Hypothalamus (tissue), 51 donors: ENCODE measurements at places on chromosomes 11 and 22.
A peak's percentile ranks its signal among the peaks of the same experiment; 100 is the strongest.

GRCh38 chr11:7513234-7514098 is at the start of gene PPFIBP2:
Gene PPFIBP2, plus strand, starts transcription at chr11:7513999. Its CDS starts 35,477 bp downstream, at chr11:7549476.
- peak; percentile 89 for DNase-seq

DNA sequence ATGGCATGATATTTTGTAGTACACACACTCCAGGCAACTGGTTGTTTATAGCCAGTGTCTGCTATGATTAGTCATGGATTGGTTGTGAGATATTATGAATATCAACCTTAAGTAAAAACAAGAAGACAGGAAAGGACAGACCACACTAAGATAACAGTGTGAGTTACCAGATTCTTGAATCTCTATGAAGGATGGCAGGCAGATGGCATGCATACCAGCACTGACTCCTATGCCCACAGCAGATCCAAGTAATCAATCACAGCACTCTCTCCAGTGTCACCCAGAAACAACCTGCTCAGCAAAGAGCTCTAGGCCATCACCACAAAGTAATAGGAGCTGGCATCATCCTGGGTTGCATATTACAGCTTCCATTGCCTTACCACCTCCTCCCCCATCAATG is 116.6 kb downstream of the GALNT18 start:
- no peak for DNase-seq

DNA sequence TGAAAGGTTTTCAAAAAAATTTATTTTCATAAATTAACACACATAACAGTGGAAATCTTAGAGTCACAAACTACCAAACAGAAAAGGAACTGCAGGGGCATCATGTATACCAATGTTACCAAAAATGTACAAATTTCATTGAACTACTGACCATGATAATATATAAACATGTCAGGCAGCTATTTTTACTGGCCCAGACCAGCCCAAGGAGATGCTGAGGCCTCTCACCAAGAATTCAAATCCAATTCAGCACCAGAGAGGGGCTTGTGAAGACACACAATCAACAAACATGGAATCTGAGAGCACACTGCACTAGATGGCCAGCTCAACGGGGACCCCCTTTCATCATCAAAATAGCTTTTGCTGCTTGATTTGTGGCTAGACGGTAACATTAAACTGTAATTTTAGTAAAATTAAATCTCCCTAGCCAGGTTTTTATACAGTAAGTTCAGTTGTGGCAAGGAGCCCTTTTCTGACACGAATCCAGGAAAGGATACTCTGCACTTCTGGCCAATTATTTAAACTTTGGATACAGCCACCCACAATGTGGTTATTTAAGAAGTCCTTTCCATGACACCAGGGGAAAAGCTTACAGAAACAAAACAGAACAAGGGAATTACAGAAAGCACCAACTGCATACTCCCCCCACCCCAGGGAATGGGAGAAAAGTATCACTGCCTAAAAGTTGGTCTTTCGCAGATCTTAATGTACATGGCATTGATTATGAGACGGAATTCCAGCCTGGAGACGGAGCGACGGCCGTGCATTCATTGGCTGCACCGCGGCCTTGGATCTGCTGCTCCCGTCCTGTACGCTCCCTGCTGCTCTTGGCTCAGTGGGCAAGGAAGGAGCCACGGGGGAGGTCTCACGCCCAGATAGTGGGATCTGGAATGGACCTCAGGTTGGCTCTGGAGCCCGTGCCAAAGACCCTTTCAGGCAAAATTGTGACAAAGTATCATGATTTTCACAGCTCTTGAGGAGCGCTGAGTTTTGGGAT is 19.6 kb upstream of the PISD start:
- DNase-seq = no peak

DNA sequence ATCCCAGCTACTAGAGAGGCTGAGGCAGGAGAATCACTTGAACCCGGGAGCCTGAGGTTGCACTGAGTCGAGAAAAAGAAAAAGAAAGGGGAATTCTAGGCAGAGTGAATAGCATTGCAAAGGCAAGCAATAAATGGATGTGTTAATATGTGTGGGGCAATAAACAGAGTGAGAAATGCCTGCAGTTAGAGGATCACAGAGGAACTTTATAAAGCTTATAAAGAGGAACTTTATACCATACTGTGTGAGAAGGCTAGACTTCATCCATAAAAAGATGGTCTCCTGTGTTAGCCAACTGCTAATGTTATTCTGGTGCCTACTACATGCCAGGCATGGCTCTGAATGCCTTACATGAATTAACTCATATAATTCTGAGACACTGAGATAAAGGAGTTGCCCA is 841 bp downstream of the B3GNT6 start:
- no peak for DNase-seq

- no peak for DNase-seq
Measured at GRCh38 chr11:88051396-88051795, 123.8 kb downstream of the RAB38 start.

DNA sequence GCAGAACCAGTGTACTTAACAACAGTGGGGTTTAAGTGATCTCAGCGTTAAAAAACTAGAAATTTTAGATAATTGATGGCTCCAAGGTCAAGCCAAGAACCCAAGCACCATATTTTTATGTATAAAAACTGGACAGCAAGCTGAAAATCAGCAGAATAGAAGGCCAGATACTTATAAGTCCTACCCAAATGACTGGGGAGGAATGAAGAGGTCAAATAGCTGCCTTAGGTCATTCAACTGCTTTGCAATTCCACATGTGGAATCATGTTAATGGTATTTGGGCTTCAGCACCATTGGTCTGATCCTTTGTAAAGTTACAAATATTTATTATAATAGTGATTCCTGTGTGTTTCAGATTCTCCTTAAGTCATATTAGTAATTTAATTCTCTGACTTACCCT is 108.4 kb downstream of the FAT3 start:
- DNase-seq = no peak

DNA sequence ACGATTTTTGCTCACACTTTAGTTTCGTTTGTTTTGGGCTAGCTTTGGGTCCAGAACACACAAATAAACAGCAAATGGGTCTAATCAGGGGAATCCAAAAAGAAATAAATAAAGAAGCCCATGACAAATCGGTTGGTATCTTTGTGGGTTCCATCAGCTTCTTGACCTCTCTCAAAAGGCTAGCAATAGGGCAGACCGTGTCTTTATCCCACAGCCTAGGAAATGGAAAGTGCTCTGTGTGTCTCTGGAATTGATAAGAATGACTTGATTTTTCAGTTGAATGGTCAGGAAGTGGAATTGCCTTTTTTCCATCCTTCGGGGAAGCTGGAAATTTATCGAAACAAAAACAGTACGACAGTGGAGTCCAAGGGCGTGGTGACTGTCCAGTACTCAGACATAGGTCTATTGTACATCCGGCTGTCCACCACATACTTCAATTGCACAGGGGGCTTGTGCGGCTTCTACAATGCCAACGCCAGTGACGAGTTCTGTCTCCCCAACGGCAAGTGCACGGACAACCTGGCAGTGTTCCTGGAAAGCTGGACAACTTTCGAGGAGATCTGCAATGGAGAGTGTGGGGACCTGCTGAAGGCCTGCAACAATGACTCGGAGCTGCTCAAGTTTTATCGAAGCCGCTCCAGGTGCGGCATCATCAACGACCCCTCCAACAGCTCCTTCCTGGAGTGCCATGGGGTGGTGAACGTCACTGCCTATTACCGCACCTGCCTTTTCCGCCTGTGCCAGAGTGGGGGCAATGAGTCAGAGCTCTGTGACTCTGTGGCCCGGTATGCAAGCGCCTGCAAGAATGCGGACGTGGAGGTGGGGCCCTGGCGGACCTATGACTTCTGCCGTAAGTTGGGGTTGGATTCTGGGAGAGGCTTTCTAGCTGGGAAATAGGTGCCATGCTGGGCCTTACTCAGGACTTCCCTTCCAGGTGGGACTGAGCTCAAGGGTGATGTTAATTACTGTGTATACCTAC is 28.6 kb downstream of the TECTA start:
- no peak for DNase-seq

- DNase-seq = no peak
Measured at GRCh38 chr11:116935089-116935488, 97.7 kb upstream of the APOA1 start.

- DNase-seq = no peak
Measured at GRCh38 chr11:112718483-112718882, 242.7 kb upstream of the NCAM1 start.

DNA sequence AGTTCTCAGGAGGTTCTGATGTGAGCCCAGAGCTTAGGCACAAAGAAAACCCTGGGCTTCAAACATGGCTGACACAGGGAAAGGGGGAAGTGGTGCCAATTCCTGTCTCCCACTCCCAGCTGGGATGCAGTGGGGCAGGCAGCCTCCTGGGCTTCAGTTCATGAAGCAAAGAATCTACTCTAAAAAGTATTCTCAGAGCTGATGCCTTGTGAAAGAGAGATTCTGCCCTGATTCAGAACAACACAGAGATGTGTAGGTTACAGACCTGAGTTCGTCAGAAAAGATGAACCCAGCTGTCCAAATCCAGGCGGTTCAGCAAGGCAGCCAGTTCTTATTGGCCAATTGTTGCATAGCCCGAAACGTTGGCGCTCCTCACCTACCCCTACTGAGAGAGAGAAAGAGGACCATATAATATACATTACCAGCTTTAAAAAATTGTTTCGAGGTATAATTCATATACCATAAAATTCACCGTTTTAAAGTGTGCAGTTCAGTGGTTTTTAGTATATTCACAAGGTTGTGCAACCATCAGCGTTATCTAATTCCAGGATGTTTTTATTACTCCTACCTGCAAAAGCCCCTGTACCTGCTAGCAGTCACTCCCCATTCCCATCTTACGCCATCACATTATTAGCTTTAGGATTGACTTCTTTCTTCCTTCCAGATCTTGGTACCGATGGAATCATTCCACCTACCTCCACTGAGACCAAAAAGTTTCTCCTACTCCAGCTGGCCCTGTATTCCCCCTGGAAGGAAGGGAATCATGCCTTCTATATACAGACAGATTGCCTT is 7.2 kb upstream of the TLCD5 start:
- DNase-seq = no peak

GRCh38 chr11:20634044-20634443 is 34.6 kb downstream of the SLC6A5 start:
- no peak for DNase-seq

- no peak for DNase-seq
Measured at GRCh38 chr11:38756537-38756936, 2158.5 kb upstream of the RAG2 start.

DNA sequence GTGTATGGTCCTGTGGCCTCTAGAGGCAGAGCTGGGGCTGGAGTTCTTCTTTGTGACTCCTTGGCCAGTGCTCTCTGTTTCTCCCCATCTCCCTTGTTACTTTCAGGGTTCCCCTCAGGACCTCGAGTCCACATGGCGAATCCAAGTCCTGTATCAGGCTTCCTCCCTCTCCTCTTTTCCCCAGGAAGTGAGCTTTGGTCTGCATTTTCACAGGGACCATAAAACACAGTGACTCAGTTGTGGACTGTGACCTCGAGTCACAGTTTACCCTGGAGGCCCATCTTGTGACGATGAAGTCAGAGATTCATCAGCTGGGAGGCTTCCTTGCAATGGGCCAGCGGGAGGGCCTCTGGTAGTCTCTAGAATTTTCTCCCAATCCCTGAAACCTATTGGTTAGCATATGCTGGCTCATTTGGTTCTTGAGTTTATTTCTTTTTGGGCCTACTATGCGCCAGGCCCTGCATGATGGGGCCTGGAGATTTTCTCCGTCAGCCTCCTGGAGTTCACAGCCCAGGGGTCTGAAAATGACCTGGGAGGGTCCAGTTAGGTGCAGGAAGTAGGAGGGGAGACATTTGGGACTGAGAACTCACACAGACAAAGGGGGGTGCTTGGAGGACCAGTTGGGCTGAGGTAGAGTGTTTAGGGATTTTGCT is 100.8 kb downstream of the KIAA1671 start:
- no peak for DNase-seq

DNA sequence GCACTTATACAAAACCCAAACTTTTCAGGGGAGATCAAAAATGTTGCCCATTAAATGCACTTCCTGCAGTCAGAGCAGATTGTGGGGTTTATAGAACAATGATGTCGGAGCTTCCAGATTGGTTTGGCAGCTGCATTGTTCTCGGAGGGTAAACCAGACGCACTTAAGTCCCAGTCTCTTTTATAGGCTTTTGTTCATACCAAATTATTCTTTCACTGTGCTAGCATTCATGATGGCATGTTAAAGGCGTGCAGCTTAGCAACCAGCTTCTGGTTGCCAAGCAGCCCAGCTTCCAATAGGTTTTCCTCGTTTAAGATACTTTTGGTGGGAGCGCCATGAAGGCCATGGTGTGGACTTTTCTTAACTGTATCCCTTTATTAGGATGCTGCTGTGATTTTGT is 40.9 kb downstream of the ZC3H12C start:
- DNase-seq = peak; percentile 15

GRCh38 chr11:125359130-125359529 is 136.9 kb downstream of the FEZ1 start:
- no peak for DNase-seq

DNA sequence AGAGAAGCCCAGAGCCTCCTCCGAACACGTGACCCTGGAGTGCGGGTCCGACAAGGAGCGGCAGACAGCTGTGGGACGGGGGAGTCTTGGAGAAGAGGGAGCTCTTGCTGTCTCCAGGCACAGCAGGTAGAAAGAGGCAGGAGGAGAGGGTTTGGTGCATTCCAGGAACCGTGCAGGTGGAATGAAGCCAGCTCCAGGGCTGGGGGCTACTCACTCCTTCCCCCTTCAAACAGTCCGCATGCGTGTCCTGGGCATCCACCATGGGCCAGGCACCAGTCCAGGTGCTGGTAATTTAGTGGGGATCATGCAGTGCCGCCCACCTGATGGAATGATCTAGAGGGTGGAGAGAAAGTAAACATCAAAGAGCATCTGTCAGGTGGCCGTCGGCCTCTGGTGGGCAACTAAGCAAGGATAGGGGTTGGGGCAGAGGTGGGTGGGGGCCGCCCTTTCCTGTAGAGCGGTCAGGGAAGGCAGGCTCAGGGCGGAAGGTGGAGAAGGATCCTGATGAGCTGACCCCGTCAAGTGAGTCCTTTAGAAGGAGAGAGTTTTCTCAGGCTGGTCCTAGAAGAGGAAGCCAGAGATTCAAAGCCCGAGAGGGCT is 850.0 kb downstream of the TBC1D22A start:
- DNase-seq = no peak

DNA sequence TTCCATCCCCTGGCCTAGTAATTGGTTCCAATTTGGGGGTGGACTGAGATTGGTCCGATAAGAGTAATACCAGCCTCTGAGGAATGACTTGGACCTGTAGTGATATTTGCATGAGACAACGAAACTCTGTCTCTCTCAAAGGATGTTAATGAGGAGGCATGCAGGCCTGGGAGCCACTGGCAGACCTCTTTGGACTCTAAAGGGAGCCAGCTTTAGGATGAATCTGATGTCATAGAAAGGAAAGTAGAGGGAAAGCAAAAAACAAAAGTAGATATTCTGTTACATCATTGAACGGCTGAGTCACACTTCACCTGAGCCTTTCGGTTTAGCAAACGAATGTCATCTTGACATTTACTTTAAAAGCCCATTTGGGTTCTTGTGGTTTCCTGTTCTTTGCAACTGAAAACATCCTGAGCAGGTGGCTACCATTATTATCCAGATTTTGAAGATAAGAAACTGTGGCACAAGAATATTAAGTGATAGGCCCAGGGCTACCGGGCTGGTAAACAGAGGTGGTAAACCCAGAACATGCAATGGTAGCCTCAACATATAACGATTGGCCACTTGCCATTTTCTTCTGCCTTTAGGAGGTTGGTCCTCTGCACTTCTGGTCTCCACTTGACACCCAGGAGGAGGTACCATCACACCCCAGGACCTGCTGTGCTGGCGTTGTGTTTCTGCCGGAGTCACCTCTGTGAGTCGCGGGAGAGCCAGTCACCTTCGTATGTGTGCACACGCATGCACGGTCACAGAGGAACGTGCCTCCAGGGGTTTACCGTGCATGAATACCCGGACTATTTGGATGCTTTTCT is 42.7 kb downstream of the RTL6 start:
- DNase-seq = no peak
